H9 (cell line): ENCODE measurements at places on chromosomes 2 and 18.

GRCh38 chr2:165594935-165595255 lies 125.4 kb downstream of the CSRNP3 start:
- DNase-seq, result no peak

DNA sequence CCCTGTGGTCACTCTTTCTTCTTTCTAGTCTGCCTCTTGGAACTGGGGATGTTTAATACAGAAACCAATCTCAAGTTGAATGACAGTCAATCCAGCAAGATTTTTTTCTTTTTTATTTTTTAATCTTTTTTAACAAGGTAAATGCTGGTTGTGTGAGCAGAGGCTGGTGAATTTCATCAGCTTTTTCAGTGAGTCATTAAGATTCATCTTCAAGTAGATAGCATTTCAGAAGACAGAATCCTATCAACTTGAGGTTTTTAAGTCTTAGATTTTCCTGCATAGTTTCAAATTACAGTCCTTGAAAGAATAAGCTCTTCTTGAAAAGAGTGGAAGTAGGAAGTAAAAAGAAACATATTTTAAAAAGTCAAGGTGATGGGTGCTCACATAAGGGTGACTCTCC lies 12.4 kb downstream of the SLC8A1 start:
- no peak for DNase-seq

GRCh38 chr2:200878289-200878880 lies 10.5 kb downstream of the PPIL3 start:
- DNase-seq, result no peak

- no peak for DNase-seq
Observed at GRCh38 chr2:143856978-143857377, 662.9 kb downstream of the ZEB2 start.

GRCh38 chr2:146239392-146240135 lies 1605.3 kb upstream of the ACVR2A start:
- DNase-seq, result no peak

DNA sequence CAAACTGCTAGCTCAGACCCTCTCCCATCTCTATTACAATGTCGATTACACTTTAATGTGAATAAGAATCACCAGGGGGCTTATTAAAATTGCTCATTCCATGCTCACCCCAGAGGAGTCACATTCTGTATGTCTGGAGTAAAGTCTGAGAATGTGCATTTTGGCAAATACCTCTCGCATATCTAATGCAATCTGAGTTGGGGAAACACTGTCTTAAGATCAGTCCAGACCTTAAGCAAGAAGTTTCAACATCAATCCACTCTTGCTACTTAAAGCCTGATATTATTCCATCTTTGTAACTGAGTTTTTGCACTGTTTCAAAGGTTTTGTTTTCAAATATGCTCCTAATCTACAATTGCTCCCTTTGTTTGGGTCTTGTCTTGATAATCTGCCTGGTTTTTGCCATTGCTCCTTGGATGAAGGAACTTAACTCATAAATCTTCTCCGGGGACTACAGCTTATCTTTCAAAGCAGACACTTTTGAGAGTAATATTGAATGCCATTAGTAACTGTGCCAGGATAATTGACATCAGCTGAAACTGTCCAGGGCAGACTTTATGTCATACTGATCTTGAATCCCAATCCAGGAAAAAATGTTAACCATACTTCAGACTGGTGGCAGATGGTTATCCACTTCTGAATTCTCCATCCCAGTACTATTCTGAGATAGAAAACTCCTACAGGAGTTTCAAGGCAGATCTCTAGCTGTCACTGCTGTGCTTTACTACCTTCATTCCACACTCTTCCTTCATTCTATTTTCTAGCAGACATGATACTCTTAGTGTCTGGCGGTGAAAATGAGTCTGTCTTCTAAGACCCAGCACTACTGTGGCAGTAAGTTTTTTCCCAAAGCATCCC lies 200.9 kb downstream of the ERBB4 start:
- no peak for DNase-seq

DNA sequence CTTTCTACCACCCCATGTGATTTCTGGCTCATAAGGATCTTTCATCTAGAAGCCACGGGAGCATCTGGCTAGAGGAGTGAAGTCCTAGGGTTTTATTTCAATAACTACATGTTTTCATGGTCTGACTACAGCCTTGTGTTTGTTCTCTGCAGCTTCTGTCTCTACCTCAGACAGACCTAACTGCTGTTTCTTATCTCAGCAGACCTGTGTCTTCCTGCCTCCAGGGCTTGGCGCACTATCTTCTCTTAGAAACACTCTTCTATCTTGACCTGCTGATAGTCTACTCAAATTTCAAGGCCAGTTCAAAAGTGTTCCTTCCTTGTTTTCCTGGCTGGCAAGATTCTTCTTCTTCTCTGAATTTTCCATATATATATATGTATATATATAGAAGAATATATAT lies 11.0 kb upstream of the TRIB2 start:
- DNase-seq, result no peak

DNA sequence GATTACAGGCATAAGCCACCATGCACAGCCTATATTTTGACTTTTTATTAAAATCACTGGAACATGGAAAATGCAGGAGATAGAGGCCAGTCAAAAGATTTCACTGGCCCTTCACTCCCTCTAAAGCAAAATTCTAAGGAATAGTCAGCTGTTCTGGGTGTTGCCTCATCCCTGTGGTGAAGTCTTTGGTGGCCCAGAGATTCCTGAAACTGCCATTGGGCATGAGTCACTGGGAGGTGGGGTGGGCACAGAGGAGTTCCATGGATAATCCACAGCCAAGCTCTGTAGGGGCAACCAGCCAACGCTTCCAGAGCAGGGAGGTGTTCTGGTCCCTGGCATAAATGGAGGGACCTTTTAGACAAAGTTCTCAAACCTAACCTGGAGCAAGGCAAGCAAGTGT lies 89.7 kb upstream of the TTC39C start:
- DNase-seq, result no peak

DNA sequence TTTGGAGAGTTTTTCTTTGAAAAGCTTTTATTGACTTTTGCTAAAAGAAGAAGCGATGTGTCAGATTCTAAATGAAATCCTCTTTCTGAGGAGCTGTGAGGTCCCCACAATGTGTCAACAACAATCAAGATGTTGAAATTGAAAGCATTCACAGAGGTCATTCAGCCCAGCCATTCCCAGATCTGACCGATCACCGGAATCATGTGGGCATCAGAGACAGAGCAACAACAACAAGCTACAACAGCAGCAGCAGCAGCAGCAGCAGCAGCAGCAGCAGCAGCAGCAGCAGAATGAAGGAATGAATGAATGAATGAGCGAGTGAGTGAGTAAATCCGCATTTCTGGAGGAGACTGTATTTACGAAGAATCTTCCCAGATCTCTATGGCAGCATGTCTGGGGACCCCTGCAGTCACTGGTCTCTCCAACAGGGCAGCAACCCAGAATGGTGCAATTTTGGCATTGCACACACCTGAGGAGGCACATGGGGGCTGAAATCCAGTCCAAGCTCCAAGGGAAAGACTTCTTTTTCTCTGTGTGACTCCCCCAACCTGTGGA lies 299.0 kb downstream of the MYCN start:
- no peak for DNase-seq

- DNase-seq, result no peak
Observed at GRCh38 chr2:174383796-174384195, 11.7 kb upstream of the SCRN3 start.

DNA sequence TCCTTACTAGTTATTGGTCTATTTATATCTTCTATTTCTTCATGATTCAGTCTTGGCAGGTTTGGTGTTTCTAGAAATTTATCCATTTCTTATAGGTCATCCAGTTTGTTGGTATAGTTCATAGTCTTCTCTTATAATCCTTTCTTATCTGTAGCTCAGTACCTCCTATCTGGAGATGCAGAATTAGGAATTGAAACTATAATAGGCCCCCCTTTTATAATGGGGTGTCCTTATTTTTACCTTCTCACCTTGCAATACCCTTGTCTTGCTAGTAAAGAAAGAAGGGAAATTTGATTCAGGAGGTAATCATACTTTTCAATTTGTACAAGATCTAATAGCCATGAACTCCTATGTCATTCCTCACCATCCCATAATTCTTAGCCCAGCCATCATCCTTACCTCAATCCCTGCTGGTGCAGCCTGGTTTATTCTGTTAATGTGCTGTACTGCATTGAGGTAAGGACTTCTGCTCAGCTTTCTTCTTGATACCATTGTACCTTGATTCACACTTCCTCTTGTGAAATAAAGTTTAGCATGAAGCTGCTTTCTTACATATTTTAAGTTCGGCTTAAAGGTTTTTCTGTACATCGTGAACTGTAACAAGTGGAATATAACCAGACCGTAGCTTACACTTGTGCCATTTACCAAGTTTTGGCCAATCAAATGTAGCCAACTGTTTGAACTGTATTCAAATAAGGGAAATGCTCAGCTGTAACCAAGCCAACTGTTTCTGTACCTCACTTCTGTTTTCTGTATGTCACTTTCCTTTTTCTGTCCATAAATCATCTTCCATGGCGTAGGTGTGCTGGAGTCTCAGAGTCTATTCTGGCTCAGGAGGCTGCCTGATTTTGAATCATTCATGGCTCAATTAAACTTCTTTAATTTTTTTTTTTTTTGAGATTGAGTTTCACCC lies 40.1 kb upstream of the PTH2R start:
- DNase-seq, result no peak

GRCh38 chr2:241507430-241508239 lies 749 bp downstream of the STK25 start:
- DNase-seq, result peak; percentile 57

- DNase-seq, result no peak
Observed at GRCh38 chr2:102266204-102266603, 45.2 kb upstream of the IL1RL1 start.

DNA sequence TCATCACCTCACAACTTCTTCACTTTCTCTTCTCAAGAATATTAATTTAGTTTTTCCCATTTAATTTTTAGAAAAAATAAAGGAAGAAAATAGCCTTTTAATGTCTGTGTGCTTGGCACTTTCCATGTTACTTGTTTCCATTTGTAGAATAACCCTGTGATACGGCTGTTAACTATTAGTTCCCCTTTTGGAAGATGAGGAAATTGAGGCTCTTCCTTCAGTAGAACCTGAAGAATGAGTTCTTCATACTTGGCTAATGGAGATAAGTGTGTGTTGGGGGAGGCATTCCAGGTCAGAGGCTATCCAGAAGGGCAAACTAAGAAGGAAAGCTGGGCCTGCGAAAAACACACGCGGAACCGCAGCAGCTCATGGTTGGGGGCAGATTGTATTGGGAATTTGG lies 38.3 kb downstream of the ZNF532 start:
- no peak for DNase-seq

- no peak for DNase-seq
Observed at GRCh38 chr18:13553449-13553848, 172.9 kb downstream of the FAM210A start.

DNA sequence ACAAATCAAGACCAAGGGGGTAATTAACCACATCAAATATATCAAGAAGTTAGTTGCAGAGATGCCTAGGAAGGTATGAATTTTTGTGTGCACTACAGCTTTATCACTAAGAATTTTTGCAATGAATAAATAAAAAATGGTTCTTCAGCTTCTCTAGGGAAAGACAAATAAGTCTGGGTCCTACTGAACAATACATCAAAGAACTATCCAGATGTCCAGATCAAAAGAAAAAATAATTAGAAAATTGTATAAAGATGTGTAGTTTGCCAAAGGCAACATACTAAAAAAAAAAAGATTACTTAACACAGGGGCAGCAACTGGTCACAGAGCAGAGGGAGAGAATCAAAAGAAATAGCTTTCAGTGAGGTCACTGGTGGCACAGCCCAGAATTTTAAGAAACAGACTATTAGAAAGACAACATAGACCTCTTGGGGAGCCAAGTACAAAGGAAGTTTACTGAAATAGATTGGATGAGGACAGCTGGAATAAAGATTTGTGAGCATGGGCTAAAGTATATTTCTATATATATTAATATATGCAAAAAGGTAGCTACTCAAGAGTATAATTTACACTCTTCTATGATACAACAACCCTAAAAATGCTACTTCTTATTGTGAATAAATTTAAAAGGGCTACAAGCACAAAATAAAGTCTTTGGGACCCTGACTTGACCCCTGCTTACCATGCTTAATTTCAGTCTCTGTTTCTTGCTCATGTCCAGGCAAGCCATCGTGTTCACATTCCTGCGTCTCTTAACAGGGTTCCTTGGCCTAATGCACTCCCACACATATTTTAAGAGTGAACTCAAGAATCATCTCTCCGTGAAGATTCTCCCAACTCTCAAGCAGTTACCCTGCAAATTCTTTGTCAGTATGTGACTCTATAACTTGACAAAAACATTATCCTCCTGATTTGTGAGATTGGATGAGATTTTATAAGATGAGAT lies 99.0 kb upstream of the GRB14 start:
- DNase-seq, result no peak

DNA sequence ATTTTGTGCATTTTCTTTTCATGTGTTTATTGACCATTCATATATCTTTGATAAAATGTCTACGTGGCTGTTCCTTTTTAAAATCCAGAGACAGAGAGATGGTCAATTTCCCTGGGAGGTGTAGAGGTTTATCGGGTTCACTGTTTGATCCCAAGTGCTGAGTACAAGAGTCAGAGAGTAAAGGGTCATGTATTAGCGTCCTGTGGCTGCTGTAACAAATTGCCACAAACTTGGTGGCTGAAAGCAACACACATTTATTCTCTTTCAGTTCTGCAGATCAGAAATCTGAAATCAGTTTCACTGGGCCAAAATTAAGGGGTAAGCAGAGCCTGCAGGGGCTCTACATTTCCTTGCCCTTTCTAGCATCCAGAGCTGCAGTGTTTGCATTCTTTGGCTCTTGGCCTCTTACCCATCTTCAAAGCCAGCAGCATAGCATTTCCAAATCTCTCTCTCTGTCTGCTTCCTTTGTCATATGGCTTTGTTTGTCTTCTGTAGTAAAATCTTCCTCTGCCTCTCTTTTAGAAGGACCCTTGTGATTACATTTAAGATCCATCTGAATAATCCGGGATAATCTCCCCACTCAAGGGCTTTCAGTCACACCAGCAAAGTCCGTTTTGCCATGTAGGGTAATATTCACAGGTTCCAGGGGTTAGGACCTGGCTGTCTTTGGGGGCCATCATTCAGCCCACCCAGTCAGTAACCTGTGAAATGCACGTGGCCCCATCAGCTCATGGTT lies 49.9 kb downstream of the TMEM17 start:
- no peak for DNase-seq

DNA sequence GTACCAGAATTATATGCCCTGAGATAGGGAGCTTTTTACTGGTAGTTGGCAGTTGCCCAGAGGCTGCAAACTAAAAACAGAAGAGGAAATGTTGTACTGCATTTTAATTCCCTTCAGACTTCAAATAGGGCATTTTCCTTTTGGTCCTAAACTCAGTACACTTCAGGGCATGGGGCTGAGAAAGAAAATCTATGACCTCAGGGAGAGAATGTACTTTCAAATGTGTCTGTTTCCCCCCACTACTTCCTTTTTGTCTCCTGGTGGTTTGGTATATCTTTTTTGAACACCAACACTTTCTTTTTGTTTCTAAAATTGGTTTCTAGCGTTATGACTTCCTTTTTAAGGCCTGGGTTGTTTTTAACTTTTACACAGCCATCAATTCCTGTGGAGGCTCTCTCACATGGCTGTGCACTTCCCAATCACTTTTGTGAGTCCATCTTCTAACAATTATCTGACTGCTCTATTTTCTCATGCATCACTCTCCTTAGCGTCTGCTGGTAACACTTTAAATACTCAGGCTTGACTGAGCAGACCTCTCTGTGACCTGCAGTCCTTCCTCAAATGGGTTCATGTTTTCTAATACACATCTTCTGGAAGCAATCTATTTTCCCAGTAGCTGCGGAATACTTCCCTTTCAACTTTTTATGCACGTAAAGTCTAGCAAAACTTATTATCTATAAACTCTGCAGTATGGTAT lies 596.0 kb downstream of the LRP1B start:
- DNase-seq, result no peak
